ENCODE measurements at places on chromosomes 2 and 18.

GRCh38 chr2:103656558-103656957 is 894.7 kb downstream of the TMEM182 start:
- no peak for DNase-seq

DNA sequence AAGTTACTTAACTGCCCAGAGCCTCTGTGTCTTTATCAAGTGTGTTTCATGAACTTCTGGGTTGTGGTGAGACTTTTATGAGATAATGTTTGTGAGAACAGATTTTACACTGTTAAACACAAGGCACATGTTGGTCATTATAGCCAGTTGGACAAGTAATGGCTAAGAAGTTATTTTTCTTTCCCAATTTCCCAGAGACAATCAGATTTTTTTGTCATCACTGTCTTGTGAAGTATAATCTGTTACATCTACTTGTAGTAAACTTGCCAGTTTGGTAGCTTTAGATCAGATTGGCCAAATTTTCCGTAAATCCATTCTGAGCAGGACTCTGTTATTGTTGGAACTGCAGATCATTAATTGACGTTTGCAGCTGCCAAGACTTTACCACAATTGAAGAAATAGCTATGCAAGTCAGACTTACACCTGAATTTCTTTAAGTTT is 838.8 kb downstream of the SLC4A3 start:
- no peak for DNase-seq

GRCh38 chr2:110818767-110819481 is 86.6 kb downstream of the ACOXL start:
- no peak for DNase-seq

DNA sequence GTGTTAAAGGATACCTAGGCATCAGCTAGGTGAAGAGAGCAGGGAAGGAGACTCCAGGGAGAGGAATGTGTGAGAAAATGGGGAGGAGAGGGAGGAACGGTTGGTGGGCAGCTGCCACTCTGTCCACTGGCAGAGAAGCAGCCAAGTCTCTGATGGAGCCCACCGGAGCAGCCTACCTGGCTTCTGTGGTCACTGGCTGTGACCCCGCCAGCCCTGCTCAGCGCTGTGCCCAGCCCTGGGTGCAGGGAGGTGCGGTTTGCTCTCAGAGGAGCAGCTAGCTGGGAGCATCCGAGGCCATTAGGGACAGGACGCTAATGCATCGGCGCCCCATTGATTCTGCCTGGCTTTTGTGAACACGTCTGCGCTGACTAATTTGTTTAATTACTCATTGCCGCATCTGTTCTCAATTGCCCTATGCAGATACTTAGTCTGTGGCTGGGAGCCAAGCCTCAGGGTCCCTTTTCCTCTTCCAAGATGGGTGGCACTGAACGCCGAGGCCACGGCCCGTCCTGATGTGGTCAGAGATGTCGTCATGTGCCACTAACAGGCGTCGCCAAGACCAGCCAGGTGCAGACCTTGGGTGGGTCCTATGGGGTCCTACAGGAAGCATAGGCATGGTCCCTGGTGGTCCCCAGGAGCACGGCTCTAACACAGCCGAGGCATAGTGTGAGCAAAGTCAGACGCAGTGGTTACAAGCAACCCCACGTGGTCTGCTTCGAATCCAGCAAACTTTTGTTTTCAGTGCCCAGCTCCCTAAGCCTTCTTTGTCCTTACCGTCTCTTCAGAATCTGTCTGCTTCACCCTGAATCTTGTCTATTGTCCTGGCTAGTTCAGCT is 82.0 kb downstream of the RRM2 start:
- no peak for DNase-seq

DNA sequence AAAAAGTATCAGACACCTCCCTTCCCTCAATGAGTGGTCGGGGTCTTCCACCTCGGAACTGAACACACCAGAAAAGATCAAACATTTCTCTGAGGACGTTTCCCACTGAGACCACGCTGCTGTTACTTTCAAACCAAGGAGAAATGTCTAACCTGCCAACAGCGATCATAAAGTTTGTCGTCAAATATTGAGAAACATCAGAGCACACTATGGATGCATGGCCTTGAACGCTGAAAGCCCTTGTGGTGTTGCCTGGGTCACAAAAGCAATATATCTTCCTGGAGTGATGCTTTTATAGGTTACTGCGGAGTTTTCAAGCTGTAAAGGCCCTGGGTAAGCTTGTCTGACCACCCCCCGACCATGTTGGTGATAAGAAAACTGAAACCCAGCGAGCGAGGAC is 70.2 kb upstream of the ID2 start:
- DNase-seq = no peak

- DNase-seq = no peak
These were observed 879 bp upstream of the ADAM23 start for GRCh38 chr2:206442474-206442832.

GRCh38 chr2:669323-669722 is 7.9 kb downstream of the TMEM18 start:
- no peak for DNase-seq

Data from right hindlimb (tissue), 1 donor.